Aorta (tissue), 5 donors: ENCODE measurements at places on chromosomes 3 and 15. TPM values are rescaled to one million over a fixed set of nuclear protein-coding genes. Genes with fewer than 3 reads are reported as not detected.

The FGF7 gene
- 0.20 TPM for polyA plus RNA-seq

The HDC gene
- polyA plus RNA-seq: not detected

- H3K4me3 ChIP-seq: no peak overlapping the region
- H3K27ac ChIP-seq: no peak overlapping the region
- no peaks in the 10 kb centered on the region for H3K36me3 ChIP-seq
- H3K27me3 ChIP-seq: no peaks in the 10 kb centered on the region
These were observed 379.4 kb upstream of the CFAP20DC start for GRCh38 chr3:59429198-59429597.

DNA sequence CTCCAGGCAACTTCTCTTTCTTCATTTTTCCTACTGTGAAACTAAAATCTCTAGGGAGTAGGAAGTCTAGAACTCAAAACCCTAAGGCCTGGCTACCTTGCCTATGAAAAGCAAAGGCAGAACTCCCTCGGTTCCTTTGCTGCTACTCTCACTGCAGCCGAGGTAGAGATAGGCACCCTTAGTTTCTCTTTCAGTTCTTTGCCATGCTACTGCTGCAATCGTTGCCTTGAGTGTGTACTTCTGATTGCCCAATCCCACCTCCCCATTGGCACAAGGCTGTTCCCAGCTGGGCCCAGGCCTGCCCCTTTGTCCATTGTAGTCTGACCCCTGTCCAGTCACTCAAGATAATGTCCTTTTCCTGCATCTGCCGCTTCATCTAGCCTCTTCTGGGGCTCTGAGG lies 92.3 kb upstream of the MRPS22 start:
- H3K27me3 ChIP-seq: no peaks in the 10 kb centered on the region
- no peaks in the 10 kb centered on the region for H3K4me1 ChIP-seq
- DNase-seq: no peak
- no peaks in the 10 kb centered on the region for H3K36me3 ChIP-seq
- no peak overlapping the region for H3K27ac ChIP-seq

DNA sequence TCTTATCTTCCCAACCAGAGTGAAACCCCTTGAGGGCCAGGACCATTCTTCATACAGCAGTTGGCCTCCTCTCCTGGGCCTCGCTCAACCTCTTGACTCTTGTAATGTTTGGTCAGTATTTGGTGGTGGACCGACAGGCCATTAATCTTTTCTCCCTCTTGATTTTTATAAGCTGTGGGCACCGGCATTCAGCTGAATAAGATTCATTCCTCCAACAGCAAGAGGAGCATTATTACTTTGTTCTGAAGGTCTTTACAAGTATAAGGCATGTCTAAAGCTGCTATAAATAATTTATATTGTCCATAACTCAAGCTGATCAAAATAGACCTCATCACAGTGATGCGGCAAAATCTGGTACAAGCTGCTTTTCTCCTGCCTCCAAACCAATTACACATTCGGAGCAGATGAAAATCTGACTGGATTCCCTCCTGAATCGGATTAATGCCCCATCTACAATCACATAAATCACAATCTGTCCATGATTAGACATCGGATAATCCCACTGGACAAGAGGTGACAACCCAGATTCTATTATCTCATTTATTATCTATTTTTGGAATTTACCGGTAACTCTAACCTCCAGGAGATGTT lies 8.4 kb upstream of the ISL2 start:
- H3K4me1 ChIP-seq: no peaks in the 10 kb centered on the region
- no peaks in the 10 kb centered on the region for H3K36me3 ChIP-seq
- no peak overlapping the region for H3K27ac ChIP-seq
- no peak overlapping the region for H3K4me3 ChIP-seq
- DNase-seq: no peak

DNA sequence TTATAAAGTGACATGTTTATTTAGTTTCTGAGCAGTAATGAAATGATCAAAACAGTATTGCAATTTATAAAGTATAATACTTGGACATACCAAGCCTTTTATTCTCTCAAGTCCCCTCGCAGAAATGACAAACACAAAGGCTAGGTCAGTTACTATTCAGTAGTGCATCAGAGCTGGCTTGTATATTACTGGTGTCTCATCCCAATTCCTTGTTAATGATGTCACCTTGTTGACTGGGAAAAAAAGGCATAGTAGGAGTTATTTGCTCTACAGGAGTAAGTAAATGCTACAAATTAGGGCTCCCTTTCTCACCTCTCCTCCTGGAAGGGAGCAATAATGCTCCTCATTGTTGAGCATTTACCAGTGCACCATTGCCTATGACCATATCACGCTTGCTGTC lies 317.6 kb downstream of the CHL1 start:
- no peak overlapping the region for H3K27ac ChIP-seq
- H3K4me1 ChIP-seq: no peaks in the 10 kb centered on the region
- no peaks in the 10 kb centered on the region for H3K27me3 ChIP-seq
- H3K36me3 ChIP-seq: no peaks in the 10 kb centered on the region
- no peak overlapping the region for H3K4me3 ChIP-seq

GRCh38 chr15:55007561-55007960 lies 189.2 kb downstream of the RSL24D1 start:
- no peaks in the 10 kb centered on the region for H3K27me3 ChIP-seq
- no peak overlapping the region for H3K27ac ChIP-seq
- no peak for DNase-seq
- no peak overlapping the region for H3K4me3 ChIP-seq
- no peaks in the 10 kb centered on the region for H3K36me3 ChIP-seq

DNA sequence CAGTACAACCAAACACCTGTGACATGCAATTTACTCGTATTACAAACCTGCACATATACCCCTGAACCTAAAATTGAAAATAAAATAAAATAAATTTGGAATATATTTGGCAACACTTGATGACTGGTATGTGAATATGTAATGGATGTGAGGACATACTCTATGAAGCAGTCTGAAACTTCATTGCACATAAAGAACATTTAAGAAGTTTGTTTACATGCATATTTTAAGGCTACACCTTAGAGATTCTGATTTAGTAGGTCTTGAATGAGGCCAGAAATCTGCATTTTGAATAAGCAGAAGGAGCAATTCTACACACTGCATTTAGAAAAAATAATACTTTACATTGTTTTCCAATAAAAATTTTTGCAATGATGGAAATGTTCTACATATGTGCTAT lies 284.7 kb downstream of the LSAMP start:
- H3K4me1 ChIP-seq: no peaks in the 10 kb centered on the region
- DNase-seq: no peak
- H3K27ac ChIP-seq: no peak overlapping the region
- no peaks in the 10 kb centered on the region for H3K36me3 ChIP-seq

DNA sequence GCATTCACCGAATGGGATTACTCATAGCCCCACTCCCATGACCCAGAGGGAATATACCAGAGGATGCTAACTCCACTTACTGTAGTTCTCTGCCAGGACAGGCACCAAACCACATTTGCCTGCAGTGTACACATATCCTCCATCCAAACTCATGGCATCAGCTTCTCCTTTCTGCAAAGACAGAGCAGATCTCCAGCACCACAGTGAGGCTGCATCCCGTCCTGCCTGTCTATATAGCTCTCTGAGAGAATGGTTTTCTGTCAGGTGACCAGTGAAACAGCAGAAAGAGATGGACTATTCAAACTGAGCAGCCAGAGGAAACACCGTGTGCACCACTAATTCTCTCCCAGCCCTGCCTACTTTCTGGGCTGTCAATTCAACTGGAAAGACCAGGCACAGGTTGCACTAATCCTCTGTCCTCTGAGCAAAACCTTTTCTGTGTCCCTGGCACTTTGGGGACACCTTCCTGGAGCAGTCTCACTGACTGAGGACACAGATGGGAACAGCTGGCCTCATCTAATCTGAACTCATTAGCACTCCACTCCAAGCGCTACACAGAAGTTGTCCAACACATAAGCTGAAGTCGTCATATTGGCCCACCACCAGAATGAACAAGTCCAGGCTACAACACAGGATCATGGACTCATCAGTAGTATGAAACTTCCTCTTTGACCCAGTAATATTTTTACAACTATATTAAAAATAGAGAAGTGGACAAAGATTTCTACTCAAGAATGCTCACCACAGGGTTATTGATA lies 17.3 kb downstream of the LTF start:
- no peaks in the 10 kb centered on the region for H3K4me1 ChIP-seq
- no peaks in the 10 kb centered on the region for H3K36me3 ChIP-seq
- DNase-seq: no peak
- H3K4me3 ChIP-seq: no peak overlapping the region
- no peak overlapping the region for H3K27ac ChIP-seq
